Fibroblast of skin of right quadriceps (primary cell): ENCODE measurements at places on chromosomes 5 and 9.

- DNase-seq, result no peak
These were observed 41.5 kb downstream of the FBXO4 start for GRCh38 chr5:41966401-41967105.

- no peak for DNase-seq
These were observed 68.6 kb upstream of the MAST4 start for GRCh38 chr5:66527478-66528035.

GRCh38 chr9:123678878-123679329 lies 251.0 kb downstream of the DENND1A start:
- DNase-seq, result peak; percentile 17

DNA sequence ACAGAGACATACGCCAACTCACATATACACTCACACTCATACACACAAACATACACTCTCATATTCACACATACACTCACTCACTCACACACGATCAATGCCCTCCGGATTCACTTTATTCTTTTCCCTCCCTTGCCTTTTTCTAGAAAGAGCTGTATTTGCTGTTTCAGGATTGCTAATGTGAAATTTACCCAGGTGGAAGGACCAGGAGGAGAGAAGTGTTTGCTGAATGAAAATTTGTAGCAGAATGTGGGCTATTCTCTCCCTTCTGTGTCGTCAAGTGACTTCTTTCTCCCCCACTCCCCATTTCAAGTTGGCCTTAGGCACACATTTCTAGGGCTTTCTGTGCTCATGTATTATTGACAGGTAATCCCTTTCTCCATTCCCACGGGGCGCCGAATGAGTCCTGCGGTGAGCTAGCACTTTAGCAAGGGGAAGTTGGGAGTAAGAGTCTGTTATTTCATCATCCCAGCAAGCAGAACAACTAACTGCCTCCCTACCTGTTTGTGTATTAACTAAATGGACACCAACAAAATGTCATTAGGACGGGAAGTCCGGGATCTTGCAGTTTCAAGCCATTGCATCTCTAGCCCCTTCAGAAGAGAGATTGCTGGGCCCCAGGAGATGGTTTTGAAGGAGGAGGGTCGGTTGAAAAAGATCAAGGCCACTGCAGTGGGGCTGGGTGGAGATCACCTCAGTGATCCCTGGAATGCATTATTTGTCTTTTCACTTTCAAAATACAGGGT lies 97.1 kb upstream of the TAF11L2 start:
- no peak for DNase-seq

DNA sequence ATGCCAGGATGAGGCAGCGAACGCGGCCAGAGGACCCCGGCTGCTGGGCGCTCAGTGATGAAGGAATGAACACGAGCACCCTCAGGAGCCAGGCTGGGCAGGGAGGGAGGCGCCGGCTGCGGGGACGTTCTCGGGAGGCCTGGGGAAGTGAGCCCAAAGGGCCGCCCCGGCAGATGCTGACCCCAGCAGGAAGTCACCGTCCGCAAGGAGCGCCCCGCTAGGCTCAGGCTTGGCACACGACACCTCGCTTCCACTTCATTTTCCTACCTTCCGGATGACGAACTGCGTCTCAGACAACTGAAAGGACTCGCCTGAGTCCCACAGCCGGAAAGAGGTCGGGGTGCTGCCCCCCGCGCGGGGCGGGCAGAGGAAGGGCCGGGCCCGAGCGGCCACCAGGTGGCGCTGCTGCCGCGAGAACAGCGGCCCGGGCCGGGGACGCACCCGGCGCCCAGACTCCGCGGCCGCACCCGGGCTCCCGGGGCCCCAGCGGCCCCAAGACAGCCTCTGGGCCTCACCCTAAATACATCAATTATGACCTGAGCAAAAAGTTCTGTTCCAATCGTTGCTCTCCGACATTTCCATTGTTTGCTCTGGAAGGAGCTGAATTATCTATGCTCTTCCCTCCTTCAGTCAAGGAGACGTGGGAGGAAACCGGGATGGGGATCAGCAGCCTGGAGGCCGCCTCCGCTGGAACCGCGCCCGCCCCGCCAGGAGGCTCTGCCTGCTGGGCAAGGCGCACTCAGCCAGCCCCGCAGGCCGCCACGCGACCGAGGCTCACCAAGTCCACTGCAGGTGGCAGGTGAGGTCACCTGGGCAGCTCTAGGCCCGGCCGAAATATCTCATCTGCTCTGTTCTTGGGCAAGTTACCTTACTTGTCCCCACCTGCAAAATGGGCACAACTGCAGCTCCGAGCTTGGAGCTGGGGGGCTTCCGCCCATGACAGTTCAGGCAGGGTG lies 107.0 kb downstream of the ZNF354C start:
- peak; percentile 39 for DNase-seq
